ENCODE measurements at places on chromosomes 2 and 18. TPM values are rescaled to one million over a fixed set of nuclear protein-coding genes. Genes with fewer than 3 reads are reported as not detected.

DNA sequence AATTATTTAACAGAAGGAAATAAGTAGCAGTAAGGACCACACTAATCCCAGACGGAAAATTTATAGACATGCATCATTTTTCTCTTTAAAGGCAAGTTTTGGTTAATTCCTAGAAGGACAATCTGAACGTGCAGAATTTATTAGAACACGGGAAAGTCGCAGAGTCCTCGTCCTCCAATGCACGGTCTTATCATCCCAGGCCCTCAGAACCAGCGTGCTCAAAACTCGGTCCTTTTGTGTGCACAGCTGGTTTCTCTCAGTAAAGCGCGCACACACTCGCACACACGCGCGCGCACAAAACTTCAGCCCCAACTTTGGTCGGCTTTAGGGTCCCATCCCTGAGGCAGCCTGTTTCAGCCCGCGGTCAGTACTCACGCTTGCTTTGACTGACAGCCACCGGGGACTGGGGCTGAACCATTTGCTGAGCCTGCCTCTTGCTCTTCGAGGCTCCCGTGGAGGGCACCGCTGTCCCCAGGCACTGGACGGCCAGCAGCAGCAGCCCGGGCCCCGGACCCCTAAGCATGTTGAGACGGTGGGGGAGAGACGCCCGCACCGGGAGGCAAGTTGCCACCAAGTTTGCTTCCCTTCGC is 493 bp downstream of the FN1 start:
- peaks cover 41% of the 10 kb centered on the region for H3K4me1 ChIP-seq
- DNase-seq: peak; percentile 71
- no peaks in the 10 kb centered on the region for H3K27me3 ChIP-seq
- peaks cover 24% of the 10 kb centered on the region for H3K36me3 ChIP-seq

- peaks cover 6% of the 10 kb centered on the region for H3K27me3 ChIP-seq
- no peaks in the 10 kb centered on the region for H3K36me3 ChIP-seq
- no peak for DNase-seq
- H3K27ac ChIP-seq: no peak overlapping the region
- no peaks in the 10 kb centered on the region for H3K4me1 ChIP-seq
Measured at GRCh38 chr2:126890136-126890510, 8.6 kb upstream of the TEX51 start.

DNA sequence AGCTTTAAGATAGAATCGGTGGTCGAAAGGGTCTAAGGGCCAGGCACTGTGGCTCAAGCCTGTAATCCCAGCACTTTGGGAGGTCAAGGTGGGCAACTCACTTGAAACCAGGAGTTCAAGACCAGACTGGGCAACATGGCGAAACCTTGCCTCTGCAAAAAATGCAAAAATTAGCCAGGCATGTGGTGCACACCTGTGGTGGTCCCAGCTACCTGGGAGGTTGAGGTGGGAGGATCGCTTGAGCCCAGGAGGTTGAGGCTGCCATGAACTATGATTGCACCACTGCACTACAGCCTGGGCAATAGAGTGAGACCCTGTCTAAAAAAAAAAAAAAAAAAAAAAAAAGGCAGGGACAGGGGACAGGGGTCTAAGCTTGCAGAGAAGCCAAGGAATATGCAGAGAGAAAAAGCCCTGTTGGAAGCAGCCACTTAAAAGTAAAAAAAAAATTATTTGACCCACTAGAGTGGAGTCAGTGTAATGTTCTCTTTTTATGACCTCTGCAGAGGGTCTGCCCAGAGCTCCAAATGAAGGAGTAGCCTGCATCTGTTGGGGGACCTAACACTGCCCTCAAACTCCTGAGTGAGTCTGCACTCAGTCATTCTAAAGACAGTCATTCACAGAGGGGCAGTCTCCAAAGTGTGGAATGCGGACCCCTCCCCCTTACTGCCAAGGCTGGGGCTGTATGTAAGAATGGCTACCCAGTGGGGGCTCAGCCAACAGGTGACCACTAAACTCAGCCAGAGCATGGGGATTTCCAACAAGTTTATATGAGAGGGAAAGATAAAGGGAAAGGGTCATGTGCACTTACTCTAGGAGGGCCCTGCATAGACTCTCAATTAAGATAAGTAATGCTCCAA is 118.5 kb upstream of the CDCA7 start:
- no peak for DNase-seq
- H3K27ac ChIP-seq: no peak overlapping the region
- H3K36me3 ChIP-seq: no peaks in the 10 kb centered on the region
- no peaks in the 10 kb centered on the region for H3K27me3 ChIP-seq
- H3K4me1 ChIP-seq: peaks cover 4% of the 10 kb centered on the region

- no peak overlapping the region for H3K27ac ChIP-seq
- no peaks in the 10 kb centered on the region for H3K36me3 ChIP-seq
- no peaks in the 10 kb centered on the region for H3K4me1 ChIP-seq
- H3K4me3 ChIP-seq: no peak overlapping the region
Measured at GRCh38 chr18:41756141-41756540, 198.9 kb upstream of the PIK3C3 start.

- H3K27me3 ChIP-seq: no peaks in the 10 kb centered on the region
- H3K4me3 ChIP-seq: no peak overlapping the region
- H3K4me1 ChIP-seq: no peaks in the 10 kb centered on the region
- peak overlapping the region; percentile 37 for H3K27ac ChIP-seq
Measured at GRCh38 chr2:46001290-46001689, 295.9 kb upstream of the EPAS1 start.

GRCh38 chr18:75784390-75784789 is 356.9 kb upstream of the SMIM21 start:
- no peak overlapping the region for H3K27ac ChIP-seq
- DNase-seq: no peak
- no peaks in the 10 kb centered on the region for H3K4me1 ChIP-seq
- H3K27me3 ChIP-seq: no peaks in the 10 kb centered on the region
- H3K4me3 ChIP-seq: no peak overlapping the region
- no peaks in the 10 kb centered on the region for H3K36me3 ChIP-seq

GRCh38 chr2:207722773-207723424 is 11.5 kb downstream of the CCNYL1 start:
- peaks cover 4% of the 10 kb centered on the region for H3K36me3 ChIP-seq
- no peaks in the 10 kb centered on the region for H3K27me3 ChIP-seq
- DNase-seq: no peak
- H3K27ac ChIP-seq: no peak overlapping the region

DNA sequence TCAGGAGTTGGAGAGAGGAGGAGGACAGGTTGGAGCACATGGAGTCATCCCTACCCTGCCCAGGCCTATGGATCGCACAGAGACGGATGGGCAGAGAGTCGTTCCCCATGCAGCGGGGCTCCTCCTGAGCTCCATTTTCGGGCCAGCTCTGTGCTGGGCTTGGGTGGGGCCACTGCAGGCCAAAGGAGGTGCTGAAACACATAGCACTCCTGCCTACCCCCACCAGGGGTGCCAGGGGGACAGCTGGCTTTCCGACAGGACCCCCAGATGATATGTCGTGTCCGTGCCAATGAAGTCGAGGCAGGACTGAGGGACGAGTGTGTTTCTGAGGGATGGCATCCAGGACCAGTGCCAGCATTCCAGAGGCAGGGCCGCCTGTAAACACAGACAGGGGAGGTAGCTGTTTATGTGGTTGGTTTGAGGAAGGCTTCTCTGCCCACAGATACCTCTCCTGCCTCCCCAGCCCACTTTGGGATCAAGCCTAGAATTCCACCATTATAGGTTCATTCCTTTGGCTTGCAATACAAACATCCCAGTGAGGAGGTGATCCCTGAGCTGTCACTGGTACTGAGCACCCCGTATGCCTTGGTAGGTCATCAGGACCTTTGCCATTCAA is 116.6 kb downstream of the GLI2 start:
- DNase-seq: no peak
- H3K36me3 ChIP-seq: no peaks in the 10 kb centered on the region
- H3K27me3 ChIP-seq: no peaks in the 10 kb centered on the region

DNA sequence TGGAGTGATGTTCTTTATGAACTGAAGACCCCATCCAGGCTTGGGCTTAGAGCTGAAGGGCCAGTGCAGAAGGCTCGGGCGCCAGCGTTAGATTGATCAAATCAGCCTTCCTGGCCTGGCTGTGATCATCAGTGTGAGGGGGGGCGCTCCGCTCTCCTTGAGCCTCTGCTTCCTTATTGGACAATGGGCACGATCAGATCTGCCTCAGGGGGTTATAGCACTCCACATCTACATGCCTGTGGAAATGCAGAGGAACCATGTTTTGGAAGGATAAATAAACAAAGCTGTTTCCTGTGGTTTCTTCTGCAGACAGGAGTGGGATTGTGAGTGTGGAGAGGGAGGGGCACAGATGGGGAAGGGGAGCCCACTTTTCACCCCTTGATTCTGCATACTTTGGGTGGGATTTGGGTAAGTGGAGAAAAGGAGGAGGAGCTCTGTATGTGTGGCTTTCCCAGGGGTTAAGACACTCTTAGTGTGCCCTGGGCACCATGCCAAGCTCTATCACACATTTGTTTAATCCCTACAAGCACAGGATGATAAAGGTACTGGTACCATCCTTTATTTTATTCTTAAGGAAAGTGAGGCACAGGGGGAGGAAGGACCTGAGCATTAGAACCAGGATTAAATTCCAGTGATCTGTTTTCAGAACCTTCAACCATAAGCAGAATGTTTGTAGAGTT is 150.5 kb downstream of the EN1 start:
- H3K27me3 ChIP-seq: no peaks in the 10 kb centered on the region
- no peaks in the 10 kb centered on the region for H3K36me3 ChIP-seq
- DNase-seq: no peak
- no peaks in the 10 kb centered on the region for H3K4me1 ChIP-seq

DNA sequence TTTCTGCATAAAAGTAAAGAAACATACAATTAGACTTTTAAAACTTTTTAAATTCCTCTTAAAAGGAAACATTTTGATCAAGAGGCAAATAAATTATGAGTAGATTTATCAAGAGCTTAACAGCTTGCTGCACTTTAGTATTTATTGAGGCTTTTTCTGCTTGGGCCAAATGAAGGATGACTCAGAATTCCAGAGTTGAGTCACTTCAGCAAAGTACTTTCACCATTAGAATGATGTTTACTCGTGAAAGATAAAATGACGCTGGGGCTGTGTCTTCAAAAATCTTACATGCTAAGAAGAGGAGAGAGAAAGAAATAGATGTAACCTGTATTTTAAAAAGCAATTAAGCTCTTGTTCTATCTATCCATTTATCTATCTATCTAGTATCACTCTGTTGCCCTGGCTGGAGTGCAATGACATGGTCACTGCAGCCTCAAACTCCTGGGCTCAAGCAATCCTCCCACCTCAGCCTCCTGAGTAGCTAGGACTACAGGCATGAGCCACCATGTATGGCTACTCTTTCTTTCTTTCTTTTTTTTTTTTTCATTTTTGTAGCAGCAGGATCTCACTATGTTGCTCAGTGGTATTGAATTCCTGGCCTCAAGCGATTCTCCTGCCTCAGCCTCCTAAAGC is 75.3 kb upstream of the RIOK3 start:
- H3K36me3 ChIP-seq: no peaks in the 10 kb centered on the region
- no peak overlapping the region for H3K27ac ChIP-seq
- H3K4me1 ChIP-seq: no peaks in the 10 kb centered on the region

GRCh38 chr2:151289972-151290866 is 751 bp upstream of the NMI start:
- H3K27me3 ChIP-seq: no peaks in the 10 kb centered on the region
- peaks cover 5% of the 10 kb centered on the region for H3K4me1 ChIP-seq
- DNase-seq: no peak
- no peaks in the 10 kb centered on the region for H3K36me3 ChIP-seq

DNA sequence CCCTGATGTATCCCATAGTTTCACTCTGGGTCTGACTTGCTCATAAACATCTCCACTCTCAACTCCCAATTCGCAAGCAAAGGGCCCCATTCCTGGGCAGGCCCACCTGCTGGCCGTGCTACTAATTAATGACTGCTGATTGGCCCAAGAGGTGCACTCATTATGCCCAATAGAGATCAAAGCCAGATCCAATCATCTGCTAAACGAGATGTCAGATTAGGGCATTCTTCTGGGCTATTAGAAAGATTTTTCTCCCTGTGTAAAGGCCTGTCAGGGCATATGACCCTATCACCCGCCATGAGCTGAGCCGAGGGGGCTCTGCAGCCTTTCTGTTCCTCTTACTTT is 103.4 kb upstream of the HAAO start:
- H3K4me3 ChIP-seq: no peak overlapping the region
- no peaks in the 10 kb centered on the region for H3K4me1 ChIP-seq
- DNase-seq: no peak
- no peaks in the 10 kb centered on the region for H3K36me3 ChIP-seq

GRCh38 chr18:22103647-22104031 is 65.8 kb upstream of the GATA6 start:
- no peak for DNase-seq
- peaks cover 2% of the 10 kb centered on the region for H3K27me3 ChIP-seq
- no peak overlapping the region for H3K4me3 ChIP-seq

- H3K4me3 ChIP-seq: no peak overlapping the region
- H3K27ac ChIP-seq: no peak overlapping the region
- no peaks in the 10 kb centered on the region for H3K4me1 ChIP-seq
Measured at GRCh38 chr2:215657844-215658243, 222.0 kb upstream of the FN1 start.

DNA sequence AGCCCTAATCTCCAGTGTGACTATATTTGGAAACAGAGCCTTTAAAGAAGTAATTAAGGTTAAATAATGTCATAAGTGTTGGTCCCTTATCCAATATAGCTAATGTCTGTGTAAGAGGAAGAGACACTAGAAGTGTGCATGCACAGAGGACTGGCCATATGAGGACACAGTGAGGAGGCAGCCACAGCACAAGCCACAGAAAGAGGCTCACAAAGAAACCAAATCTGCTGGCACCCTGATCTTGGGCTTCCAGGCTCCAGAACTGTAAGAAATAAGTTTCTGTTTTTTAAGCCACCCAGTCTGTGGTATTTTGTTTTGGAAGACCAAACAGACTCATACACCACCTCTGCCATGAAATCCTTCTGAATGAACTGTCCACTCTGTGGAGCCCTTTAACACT is 186.4 kb upstream of the SLC39A10 start:
- DNase-seq: no peak
- no peak overlapping the region for H3K4me3 ChIP-seq
- H3K27ac ChIP-seq: no peak overlapping the region
- H3K4me1 ChIP-seq: peaks cover 8% of the 10 kb centered on the region
- H3K27me3 ChIP-seq: no peaks in the 10 kb centered on the region

- H3K36me3 ChIP-seq: no peaks in the 10 kb centered on the region
- H3K27me3 ChIP-seq: peaks cover 18% of the 10 kb centered on the region
- peaks cover 5% of the 10 kb centered on the region for H3K4me1 ChIP-seq
- no peak overlapping the region for H3K4me3 ChIP-seq
- DNase-seq: peak; percentile 33
- no peak overlapping the region for H3K27ac ChIP-seq
Measured at GRCh38 chr2:239035361-239035814, 187.5 kb downstream of the TWIST2 start.

DNA sequence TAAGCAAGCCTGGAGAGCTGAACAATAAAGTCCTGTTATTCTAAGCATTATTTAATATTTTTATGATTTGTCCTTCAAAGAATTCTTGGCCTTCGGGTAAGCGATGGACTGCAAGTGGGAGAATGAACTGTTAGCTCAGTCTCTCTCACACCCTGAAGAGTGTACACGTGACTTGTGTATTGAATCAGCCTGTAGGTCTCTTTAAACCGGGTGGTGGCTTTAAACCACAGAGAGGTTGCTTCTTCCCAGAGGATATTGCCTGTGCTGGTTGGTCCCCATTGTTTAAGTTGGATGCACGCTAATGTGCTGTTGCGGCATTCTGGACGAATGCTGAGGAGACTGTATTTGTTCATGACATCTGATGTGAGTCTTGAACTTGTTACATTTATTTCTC is 183.3 kb downstream of the LTBP1 start:
- H3K4me1 ChIP-seq: peaks cover 3% of the 10 kb centered on the region
- DNase-seq: no peak
- H3K27me3 ChIP-seq: no peaks in the 10 kb centered on the region
- no peaks in the 10 kb centered on the region for H3K36me3 ChIP-seq
- H3K27ac ChIP-seq: no peak overlapping the region
- no peak overlapping the region for H3K4me3 ChIP-seq

MLPH gene
- 60.3 TPM for polyA plus RNA-seq

DYSF gene
- 25.5 TPM for polyA plus RNA-seq

ZSWIM2 gene
- polyA plus RNA-seq: not detected

MOCOS gene
- polyA plus RNA-seq: 0.27 TPM

ALLC gene
- not detected for polyA plus RNA-seq
